ENCODE measurements at places on chromosomes 6 and 20.
A peak's percentile ranks its signal among the peaks of the same experiment; 100 is the strongest.

- no peak for DNase-seq
Observed at GRCh38 chr6:157868835-157869234, 45.8 kb downstream of the SNX9 start.

- no peak for DNase-seq
Observed at GRCh38 chr20:9615118-9615517, 100.7 kb downstream of the LAMP5 start.

- no peak for DNase-seq
Observed at GRCh38 chr6:28373925-28374324, 24.2 kb downstream of the ZKSCAN3 start.

- DNase-seq = no peak
Observed at GRCh38 chr6:161486361-161487216, 212.7 kb upstream of the AGPAT4 start.

GRCh38 chr6:113148566-113148965 lies 708.6 kb upstream of the MARCKS start:
- no peak for DNase-seq

- DNase-seq = peak; percentile 28
Observed at GRCh38 chr6:87210979-87211378, 55.6 kb downstream of the ZNF292 start.

DNA sequence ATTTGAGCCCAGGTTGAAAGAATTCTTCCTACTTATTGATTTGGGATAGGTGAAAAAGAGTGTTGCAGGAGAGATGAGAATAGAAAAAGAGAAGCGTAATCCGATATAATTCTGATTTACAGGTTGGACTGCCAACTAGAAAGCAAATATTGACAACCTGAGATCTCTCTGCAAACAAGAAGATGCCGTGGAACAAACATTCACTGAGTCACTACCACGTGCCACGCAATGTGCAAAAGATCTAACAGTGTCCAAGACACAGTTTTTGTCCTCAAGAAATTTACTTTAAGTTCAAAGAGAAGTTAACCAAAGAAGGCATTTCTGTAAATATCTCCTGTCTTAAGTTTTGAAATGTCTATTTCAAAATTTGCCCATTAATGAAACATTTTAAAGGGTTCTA lies 578.0 kb upstream of the ARID1B start:
- DNase-seq = no peak

DNA sequence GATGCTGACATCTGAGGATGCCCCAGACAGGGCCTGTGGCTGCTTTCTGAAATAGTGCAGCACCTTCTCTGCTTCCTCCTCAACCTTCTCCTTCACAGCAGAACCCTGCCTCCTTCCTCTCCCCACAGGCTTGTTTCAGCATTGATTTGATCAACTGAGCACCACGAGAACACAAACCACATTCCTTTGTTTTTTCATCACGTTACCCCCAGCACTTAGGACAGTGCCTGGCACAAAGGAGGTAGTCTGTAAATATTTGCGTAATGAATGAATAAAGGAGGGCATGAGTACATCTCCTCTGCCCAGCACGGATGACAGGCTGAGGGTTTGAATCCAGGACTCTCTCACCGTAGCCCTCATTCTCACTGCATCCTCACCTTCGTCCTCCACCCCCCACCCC lies 21.3 kb upstream of the WFDC2 start:
- no peak for DNase-seq

GRCh38 chr6:111997853-111998208 lies 56.1 kb upstream of the CCN6 start:
- no peak for DNase-seq

DNA sequence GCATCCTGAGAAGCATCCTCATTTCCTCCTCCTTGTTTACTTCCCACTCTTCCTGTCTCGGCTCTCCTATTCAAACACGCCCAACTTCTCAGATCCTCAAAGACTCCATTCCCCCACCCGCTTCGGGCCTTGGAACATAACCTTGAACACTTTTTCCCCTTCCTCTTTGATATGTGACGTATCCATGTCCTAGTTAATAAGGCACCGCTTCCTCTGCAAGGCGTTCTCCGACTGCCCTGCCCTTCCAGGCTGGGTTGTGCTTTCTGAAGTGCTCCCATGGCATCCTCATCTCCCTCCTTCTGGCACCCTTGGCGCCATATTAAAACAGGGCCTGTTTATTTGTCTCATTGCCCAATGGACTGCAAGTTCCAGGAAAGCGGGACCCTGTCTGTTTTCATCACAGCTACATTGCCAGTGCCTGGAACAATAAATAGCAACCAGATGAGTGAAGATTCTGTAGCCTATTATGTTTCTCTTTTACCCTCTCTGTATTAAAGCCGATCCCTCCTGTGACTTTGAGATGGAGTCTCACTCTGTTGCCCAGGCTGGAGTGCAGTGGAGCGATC lies 115.3 kb upstream of the TRAF3IP2 start:
- DNase-seq = no peak

DNA sequence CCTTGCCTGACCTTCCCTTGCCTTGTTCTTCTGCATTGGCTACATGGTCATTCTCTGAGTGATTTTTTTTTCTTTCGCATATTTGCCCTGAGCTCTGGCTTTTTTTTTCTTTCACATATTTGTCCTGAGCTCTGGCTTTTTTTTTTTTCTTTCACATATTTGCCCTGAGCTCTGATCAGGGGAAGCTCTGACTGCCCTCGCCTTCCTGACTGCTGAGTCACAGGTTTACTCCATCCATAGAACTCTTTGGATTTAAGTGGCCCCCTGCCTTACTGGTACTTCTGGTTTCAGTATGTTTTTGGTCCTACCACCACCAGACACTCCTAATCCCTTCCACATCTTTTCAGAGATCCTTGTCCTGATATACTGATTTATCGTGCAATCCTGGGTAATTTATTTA lies 201.1 kb downstream of the OGFRL1 start:
- no peak for DNase-seq

- DNase-seq = no peak
Observed at GRCh38 chr6:46017726-46018125, 2.1 kb upstream of the CLIC5 start.

DNA sequence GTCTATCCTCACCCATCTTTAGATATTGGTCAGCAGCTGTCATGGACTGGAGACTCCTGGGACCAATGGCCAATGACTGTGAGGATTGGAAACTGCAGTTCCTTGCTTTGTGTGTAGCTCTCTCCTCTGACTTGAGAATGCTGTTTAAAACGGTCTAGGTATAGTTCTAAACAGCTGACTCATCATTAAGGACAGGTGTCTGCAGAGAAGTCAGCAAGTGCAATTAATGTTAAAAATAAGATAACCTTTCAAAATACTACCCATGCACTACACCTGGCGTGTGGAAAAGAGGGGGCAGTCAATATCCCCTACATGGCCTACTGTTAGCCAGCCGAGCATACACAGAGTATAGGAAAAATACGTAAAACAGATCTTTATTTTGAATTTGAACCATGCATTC lies 115.4 kb upstream of the TAB2 start:
- no peak for DNase-seq

DNA sequence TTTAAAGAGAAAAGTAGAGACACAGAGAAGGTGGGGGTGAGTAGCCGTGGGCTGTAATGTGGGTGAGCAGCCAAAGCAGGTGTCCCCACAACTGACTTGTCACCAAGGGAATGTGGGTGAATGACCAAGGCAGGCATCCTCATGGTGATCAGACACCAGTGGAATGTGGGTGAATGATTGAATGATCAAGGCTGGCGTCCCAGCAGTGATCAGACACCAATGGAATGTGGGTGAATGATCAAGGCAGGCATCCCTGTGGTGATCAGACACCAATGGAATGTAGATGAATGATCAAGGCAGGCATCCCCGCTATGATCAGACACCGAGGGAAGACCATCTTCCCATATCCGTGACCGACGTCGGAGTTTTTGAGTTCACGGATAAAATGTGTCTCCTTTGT lies 49.8 kb upstream of the OR14J1 start:
- DNase-seq = no peak

GRCh38 chr6:30152016-30152673 lies 8.9 kb downstream of the TRIM10 start:
- DNase-seq = no peak

DNA sequence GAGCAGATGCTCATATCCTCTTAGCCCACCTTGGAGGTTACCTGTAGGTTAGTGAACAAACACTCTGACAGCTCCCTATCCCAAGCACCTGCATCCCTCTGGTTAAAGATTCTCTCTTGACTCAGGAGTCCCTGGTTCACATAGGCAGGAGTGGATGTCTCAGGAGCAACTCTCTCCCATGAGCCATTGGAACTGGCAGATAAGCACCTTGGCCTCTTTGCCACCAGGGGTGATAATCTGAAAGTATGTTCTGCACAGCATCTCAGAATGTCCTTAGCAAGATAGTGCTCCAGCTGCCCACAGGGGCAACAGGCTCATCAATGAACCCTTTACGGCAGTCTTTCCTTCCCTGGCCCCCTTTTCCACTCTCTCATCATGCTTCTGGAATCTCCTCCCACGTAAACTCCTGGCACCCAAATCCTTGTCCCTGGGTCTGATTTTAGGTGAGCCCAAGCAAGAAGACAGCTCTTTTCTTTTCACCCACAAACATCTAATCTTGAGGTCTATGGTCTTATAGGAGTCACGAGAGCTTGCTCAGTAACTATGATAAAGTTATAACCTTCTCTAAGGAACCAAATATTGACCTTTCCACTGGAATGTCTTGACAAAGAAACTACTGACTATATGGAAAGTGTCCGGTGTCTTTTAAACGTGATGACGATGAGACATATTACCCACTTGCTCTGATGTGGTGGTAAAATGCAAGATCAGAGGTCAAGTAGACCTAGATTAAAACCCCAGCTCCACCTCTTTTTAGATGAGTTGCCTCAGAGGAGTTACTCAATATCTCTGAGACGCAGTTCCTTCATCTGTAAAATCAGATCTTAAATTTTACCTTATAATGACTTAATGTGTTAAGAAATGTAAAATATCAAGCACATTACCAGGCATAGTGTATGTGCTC lies 39.8 kb upstream of the ISM1 start:
- DNase-seq = no peak

- no peak for DNase-seq
Observed at GRCh38 chr6:163356324-163356723, 58.2 kb upstream of the QKI start.

GRCh38 chr6:11419763-11420453 lies 117.6 kb upstream of the TMEM170B start:
- no peak for DNase-seq

DNA sequence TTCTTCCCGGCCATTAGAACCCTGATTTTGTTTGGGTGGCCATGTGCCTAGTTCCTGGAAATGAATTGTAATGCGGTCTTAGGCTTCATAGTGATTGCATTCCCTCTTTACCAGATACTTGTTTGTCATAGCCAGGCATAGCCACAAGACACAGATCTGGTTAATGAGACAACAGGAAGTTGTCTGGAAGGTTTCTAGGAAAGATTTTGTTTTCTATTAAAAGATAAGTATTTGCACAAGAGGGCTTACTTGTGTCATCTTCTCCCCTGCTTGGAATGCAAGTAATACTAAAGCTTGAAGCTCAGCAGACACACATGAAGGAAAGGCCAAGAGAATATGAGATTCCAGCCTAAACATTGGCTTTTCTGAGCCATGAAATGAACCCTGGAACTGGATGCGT lies 12.9 kb downstream of the FARS2 start:
- DNase-seq = peak; percentile 40

- DNase-seq = no peak
Observed at GRCh38 chr6:99589290-99589672, 17.4 kb upstream of the PRDM13 start.

DNA sequence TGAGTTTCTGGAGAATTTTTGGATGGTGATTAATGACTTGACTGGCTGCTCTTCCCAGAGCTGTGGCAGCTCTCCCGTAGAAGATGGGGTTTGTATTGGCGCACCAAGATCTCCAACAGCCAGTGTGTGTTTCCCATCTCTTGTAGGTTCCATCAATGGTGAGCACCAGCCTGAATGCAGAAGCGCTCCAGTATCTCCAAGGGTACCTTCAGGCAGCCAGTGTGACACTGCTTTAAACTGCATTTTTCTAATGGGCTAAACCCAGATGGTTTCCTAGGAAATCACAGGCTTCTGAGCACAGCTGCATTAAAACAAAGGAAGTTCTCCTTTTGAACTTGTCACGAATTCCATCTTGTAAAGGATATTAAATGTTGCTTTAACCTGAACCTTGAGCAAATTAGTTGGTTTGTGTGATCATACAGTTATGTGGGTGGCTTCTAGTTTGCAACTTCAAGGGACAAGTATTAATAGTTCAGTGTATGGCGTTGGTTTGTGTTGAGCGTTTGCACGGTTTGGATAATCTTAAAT lies 50.2 kb downstream of the CSE1L start:
- DNase-seq = no peak

DNA sequence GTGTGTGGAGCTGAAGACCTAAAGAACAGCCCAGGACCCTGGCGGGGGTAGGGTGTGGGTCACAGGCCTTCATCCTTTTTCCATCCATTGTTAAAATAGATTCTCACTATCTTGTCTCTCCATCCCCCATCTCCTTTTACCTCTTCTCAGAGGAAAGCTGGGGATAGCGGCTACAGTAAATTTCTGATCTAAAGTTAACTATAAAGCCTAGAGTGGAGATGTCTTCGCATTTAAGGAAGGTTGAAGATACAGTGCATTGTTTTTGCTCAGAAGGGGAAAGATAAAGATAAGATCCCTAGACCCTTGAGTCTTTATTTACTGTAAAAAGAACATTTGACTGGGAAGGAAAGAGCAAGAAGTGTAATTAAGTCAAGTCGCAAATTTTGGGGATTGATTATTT lies 8.6 kb downstream of the FOXA2 start:
- DNase-seq = no peak

DNA sequence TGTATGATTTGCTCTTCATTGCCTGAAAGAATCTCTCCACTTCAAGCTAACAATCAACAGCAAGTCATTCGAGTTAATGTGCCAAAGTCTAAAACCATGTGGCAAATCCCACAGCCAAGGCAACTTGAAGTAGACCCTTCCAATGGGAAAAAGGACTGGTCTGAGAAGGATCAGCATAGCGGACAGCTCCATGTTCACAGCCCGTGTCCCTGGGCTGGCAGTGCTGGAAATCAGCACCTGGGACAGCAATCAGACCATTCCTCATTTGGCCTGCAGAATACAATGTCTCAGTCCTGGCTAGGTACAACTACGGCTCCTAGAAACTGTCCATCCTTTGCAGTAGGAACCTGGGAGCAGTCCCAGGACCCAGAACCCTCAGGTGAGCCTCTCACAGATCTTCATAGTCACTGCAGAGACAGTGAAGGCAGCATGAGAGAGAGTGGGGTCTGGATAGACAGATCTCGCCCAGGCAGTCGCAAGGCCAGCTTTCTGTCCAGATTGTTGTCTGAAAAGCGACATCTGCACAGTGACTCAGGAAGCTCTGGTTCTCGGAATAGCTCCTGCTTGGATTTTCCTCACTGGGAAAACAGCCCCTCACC lies 1.1 kb downstream of the GJA10 start:
- no peak for DNase-seq

GRCh38 chr20:49281059-49281912 lies 3.4 kb upstream of the ZNFX1 start:
- DNase-seq = peak; percentile 64
